Hepatocyte (in vitro differentiated cells): ENCODE measurements at places on chromosomes 5 and 9.
A peak's percentile ranks its signal among the peaks of the same experiment; 100 is the strongest.

DNA sequence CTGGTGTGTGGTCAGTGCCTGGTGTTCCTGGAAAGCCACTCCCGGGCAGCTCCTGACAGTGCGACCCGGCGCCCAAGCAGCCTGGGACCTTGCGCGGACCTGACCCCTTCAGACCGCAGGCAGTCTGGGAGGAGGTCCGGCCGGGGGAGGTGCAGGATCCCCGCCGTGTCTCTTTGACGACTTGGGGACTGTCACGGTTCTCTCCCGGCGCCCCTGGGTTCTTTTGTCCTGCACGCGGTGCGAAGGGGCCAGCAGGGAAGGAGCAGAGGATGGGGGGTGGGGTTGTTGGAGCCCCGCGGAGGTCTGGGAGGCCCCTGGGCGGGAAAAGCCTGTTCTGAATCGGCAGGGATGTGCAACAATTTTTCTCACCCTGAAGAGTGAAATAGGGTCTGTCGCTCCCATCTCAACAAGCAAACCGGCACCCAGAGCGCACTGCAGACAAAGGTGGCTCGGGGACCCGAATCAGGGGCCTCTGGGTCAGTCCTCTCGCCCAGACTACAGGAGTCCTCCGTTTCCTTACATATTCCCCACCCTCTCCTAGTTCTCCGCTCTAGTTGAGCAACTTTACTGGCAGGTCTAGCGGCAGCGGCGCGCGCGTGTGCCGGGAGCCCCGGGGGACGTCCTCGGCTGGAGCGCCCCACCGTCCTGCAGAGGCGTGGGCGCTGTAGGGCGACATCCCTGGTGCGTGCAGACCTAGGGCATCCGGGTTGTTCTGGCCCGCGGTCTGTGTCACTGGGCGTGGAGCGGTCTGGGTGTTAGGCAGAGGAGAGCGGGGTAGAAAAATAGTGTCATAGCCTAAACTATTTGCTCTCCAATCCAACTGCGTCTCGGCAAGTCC is 1.2 kb downstream of the VCAN start:
- peak; percentile 66 for DNase-seq

GRCh38 chr9:95772320-95773052 is 103.0 kb upstream of the ERCC6L2 start:
- peak; percentile 83 for DNase-seq

DNA sequence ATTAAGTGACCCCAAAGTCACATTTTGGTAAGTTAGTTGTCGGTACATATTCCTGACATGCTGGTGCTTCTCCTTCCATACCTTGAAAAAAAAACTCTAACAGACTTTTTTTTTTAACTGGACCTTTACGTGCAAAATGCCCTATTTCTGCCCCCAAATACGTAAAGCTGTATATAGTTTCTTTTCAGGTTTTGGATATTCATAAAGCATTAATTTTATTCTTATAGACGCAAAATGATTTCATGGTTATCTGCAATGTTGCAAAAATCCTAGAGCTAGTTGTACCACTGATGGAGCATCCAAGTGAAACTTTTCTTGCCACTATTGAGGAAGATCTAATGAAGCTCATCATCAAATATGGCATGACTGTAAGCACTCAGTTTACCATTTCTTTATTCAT is 167.6 kb downstream of the NIPBL start:
- DNase-seq = no peak

DNA sequence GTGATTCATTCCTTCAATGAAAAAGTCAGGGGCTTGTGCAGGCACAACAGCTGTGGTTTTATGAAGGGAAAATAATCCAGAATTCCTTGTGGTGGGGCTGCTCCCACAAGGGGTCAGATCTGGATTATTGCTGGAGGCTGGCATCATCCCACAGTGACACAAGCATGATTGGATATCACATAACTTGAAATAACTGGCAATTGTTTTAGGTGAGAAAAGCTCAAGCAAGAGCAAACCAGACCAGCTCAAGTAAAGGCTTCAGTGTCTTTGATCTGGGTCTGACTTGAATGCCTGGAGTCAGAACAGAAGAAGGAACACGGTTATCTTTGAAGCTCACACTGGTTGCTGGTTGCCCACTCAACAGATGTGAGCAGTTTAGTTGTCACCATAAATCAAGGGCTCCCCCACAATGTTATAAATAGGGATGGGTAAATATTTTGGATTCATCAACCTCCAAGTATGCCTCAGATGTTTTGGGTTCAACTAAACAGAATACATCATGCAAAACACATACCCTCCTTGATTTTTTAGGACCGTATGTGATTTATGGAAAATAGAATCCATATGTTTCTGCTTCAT is 3.1 kb upstream of the ZNF474 start:
- no peak for DNase-seq

- DNase-seq = no peak
Observed at GRCh38 chr5:1423901-1424603, 21.2 kb downstream of the SLC6A3 start.

- DNase-seq = no peak
Observed at GRCh38 chr5:94268226-94268625, 350.2 kb downstream of the KIAA0825 start.

DNA sequence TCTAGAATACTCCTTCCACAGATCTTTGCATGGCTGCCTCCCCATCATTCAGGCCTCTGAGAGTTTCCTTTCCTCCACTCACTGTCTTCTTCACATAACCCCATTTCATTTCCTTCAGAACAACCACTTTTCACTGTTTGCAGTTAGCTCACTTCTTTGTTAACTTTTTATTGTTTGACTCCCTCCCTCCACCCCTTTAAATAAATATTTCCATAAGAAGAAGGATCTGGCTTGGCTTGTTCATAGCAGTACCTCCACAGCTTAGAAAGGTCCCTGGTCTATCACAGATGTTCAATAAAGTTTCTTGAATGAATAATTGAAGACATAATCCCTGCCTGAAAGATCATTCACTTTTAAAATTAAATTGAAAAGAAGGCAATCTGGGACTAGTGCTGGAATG is 661.6 kb downstream of the ACTL7B start:
- no peak for DNase-seq

DNA sequence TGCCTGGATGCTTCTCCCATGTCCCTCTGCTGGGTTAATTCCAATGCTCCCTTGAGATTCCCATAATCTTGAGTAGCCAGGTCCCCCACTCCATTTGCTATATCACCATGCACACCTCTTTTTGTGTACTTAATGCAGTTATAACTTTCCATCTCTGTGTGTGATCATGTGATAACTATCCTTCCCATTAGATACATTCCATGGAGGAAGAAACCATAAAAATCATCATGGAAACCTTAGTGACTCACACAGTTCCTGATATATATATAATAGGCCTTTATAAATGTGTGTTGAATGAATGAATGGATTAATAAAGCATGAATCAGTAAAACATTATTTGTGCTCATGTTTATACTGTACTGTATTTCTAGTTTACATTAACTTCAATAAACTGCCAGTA is 104.6 kb downstream of the PCSK5 start:
- DNase-seq = no peak

- no peak for DNase-seq
Observed at GRCh38 chr5:76547891-76548524, 75.2 kb downstream of the F2RL2 start.

DNA sequence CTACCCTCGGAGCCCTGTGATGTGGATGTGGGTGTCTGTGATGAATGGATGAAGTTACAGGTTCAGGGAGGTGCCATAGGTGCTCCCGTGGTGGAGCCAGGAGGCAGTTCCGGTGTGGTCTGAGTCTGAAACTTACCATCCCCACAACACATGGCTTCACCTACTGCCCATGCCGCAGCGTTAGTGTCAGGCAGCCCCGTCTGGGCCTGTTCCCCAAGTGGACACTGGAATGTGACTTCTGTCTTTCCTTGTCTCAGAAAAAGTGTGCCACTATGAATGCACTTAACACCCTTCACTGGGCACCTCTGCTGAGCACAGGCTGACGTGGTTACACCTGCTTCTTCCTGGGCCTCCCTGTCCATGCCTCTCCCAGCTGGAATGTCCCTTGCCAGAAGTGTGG is 8.6 kb downstream of the ANKRD33B start:
- DNase-seq = no peak

GRCh38 chr9:88280816-88281382 is 107.3 kb upstream of the SPIN1 start:
- DNase-seq = no peak

DNA sequence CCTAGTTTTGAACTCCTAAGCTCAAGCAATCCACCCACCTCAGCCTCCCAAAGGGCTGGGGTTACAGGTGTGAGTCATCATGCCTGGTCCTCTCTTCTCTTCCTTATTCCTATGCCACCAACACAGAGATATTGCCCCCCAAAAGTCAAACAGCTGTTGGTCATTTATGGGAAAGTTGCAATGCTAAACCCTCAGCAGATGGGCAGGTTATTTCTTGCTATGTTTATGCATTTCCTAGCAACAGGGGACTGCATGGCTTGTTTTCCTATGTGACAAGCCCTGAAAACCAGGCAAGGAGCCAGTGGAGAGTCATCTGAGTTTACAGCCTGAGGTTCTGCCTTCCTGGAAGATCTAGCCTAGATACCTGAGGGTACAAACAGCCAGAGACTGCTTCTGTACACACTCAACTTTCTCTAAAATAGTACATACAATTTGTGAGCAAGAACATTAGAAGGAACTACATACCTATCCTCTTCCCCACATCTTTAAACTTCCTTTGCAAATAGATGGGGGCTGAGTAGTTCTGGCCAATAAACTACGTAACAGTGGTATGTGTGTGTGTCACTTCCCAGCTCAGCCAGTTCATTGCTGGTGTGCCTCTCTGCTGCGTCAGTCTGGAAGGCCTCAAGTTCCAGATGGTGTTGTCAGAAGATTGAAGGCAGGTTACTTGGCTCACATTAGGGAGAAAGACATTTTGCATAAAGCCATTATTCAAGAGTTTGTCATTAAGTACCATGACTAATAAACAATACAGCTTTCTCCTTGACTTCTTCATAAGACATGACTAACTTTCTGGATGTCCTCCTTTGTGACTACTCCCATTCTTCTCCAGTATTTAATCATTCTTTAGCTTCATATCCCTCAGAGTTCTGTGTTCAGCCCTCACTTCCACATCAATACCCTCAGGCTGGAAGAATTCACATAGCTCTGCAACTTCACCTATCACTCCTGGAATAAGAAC is 65.3 kb downstream of the CSNK1A1 start:
- DNase-seq = peak; percentile 90
